ENCODE measurements at places on chromosomes 11 and 22.

GRCh38 chr11:132358573-132358953, 988.1 kb downstream of the NTM start:
- DNase-seq = no peak

GRCh38 chr22:19737846-19738663, 14.7 kb downstream of the GP1BB start:
- no peak for DNase-seq

- no peak for DNase-seq
Measured at GRCh38 chr11:68048681-68049508, 10.1 kb downstream of the TCIRG1 start.

- DNase-seq = no peak
Measured at GRCh38 chr11:59365232-59366018, 6.7 kb downstream of the OR5AN1 start.

DNA sequence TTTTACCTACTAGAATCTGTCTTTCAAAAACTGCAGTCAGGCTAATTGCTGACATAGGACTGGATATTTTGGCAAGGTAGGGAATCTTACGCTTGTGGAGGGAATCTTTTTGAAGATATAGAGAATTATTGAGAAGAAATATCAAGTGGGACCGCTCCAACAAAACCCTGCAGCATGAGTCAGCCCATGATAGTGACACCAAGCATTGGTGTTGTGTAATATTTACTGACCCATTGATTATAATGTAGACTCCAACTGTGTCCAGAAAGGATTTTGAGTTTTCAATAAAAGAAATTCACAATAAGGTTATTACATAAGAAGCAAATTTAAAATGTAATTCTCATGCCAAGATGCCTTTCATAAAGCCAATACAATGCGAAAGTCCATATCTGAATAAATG, 20.7 kb downstream of the MS4A4A start:
- no peak for DNase-seq

- DNase-seq = no peak
Measured at GRCh38 chr11:110349138-110349996, 53.0 kb upstream of the RDX start.

DNA sequence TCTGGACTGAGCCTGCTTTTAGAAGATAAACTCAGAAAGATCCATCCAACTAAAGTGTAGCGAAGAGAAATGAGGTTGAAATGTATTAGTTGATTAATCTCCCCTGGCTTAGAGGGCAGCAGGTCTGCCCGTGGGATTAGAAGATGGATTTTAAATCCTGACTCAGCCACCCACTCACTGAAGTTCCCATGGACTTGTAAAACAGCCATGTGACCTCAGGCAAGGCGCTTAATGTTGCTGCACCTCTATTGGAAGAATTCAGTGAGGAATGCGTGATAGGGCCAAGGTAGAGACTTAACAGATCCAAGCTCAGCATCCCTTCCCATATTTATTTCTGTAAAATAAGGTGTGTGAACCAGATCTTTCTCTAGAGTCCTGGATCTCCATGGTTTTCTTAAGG, 45.1 kb upstream of the ELF5 start:
- DNase-seq = no peak

DNA sequence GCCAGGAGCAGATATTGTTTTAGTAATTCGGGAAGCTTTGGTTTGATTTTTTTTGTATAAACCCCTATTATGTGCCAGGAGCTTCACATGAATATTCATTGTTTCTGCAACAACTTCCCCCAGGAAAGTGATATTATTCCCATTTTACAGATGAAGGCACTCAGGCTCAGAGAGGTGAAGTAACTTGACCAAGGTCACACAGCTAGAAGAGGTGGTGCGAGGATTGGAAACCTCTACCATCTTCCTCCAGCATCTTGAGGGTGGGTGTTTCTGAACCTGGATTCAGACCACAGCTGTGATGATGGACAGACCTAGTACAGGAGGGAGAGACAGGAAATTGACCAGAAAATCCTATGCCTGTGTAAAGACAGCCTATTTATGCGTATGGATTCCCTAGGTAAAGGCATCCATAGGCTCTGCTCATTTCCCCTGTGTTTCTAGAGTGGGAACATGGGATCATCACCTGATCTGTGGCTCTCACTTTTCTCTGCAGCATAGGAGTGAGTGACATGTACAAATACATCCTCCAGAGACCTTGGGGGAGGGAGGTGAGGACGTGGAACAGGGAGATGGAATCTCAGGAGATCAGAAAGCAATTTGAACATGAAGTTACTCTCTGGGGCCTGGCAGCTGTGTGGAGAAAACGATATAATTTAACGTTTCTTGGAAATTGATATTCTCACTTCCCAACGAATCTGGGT, 81.4 kb downstream of the TSPAN18 start:
- DNase-seq = no peak

GRCh38 chr11:120223793-120224192, 13.0 kb downstream of the OAF start:
- DNase-seq = no peak

DNA sequence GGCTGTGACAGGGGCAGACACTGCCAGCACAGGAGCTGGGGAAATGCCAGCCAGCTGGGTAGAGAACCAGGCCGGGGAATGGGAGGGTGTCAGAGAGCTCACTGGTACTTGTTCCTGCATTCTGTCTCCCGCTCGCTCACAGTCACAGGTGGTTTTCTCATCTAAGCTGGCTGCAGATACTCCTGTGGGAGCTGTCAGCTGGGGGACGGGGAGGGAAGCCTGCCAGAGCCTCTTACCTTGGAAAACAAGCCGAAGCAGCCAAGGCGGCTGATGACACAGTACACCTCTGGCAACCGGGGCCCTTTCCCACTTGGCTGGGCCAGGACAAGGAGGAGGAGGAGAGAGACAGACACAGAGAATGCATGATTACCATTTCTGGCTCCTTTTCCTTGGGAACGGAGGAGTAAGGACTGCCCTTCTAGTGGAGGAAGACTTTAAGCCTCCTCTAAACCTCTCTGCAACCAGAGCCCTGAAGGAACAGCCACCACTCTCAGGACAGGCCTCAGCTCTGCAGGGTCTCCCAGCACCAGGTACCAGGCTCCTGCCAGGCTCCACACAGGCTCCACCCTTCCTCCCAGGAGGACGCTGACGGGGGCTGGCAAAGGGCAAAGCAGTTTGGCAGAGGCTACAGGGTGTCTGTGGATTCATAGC, 25.1 kb downstream of the RPL27A start:
- peak; percentile 15 for DNase-seq

DNA sequence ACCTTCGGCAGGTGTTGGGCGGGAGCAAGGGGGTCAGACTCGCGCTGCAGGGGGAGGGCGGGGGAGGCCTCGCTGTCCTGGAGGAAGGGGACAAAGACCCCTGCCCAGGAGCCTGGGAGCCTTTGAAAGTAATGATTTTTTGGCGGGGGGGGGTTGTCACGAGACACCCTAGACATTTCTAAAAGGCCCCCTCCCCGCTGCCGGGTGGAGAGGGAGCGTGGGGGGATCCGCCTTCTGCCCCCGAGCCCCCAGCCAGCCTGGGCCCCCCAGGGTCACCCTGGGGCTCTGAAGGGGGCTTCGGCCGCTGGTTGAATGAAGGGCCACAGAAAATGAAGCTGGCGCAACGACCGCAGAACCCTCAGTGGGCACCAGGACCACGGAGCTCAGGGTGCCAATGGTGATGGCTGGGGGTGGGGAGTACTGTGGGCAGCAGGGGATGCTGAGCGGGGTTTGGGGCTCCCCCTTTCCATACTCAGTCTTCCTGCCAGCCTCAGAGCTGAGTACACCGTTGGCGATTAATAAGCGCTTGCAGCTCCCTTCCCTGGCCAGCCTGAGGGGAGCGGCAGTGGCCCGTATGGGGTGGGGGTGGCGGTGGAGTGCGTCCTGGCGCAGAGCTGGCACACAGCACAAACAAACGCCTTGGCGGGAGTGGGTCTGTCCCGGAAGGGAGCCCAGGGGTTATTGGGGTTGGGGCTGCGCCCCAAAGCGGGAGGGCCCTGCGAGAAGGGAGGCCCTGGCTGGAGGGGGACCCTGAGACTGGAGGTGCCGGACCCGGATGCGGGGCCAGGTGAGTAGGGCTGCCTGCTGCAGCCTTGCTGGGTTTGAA, 1.2 kb upstream of the DUSP8 start:
- DNase-seq = no peak

DNA sequence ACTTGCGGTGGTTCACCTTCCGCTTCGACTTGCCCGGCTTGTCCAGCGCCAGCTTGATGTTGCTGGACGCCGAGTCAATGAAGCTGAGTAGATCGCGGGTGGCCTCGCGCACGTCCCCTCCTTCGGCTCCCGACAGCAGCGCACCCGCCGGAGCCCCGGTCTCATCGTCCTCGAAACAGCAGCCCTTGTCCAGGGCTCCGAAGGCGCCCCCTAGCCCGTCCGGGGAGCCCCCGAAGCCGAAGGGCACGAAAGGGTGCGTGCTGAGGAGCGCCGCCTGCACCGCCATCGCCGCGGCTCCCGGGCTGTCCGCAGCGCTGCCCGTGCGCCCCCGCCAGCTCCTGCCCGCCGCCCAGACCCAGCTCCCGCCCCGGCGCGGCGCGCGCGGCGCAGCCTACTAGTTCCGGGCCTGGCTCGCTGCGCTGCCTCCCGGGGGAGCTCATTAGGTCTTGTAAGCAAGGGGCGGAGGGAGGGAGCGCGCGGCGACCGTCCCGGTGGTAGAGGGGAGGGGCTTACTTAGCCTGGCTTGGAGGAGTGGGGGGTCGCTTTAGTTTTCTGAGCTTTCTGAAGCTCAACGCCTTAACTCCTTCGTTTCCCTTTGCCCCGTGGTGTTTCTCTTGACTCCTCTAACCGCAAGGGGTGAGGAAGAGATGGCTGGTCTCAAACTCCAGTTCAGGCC, at the start of gene FAM181B:
FAM181B (minus strand) TSS at position 421 of the 676 bp plus-strand sequence; CDS start at position 286, 135 bp downstream.
- DNase-seq = peak; percentile 25

DNA sequence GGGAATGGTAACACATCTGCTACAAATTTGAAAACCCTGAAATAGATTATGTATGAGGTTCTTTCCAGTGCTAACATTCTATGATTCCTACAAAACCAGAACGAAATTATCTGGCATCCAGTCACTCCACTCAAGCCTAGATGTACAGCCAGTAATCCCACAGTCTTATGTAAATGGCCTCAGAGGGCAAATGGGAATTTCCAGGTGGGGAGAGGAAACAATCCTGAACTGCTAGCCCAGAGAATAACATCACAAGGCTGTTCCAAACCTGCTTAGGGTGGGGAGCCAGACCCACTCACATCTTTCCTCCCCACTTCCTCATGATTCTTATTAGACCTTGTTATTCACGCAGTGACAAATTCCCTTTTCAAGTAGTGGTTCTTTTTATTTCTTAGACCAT, 3.5 kb downstream of the FIBIN start:
- peak; percentile 28 for DNase-seq

GRCh38 chr11:78050964-78051831, 12.5 kb upstream of the THRSP start:
- peak; percentile 73 for DNase-seq

- no peak for DNase-seq
Measured at GRCh38 chr22:42134100-42135020, 3.8 kb upstream of the CYP2D6 start.

GRCh38 chr22:49756201-49756600, 71.5 kb downstream of the BRD1 start:
- no peak for DNase-seq

- no peak for DNase-seq
Measured at GRCh38 chr11:86046116-86046515, 22.8 kb downstream of the PICALM start.

GRCh38 chr11:102287964-102288724, 29.1 kb upstream of the BIRC3 start:
- DNase-seq = peak; percentile 77

DNA sequence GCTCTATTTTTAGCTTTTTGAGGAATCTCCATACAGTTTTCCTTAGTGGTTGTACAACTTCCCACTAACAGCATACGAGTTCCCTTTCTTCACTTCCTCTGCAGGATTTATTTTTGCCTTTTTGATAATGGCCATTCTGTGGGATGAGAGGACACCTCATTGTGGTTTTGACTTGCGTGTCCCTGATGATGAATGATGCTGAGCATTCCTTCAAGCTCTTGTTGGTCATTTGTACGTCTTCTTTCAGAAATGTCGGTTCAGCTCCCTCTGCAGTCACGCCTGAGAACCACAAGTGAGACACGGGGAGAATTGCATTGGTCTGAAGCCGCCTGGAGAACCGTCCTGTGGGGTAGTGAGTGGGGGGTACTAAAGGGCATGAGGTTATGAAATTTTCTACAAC, 2.0 kb upstream of the KRTAP5-10 start:
- DNase-seq = peak; percentile 7

- no peak for DNase-seq
Measured at GRCh38 chr11:44568331-44568657, 2.8 kb downstream of the CD82 start.

DNA sequence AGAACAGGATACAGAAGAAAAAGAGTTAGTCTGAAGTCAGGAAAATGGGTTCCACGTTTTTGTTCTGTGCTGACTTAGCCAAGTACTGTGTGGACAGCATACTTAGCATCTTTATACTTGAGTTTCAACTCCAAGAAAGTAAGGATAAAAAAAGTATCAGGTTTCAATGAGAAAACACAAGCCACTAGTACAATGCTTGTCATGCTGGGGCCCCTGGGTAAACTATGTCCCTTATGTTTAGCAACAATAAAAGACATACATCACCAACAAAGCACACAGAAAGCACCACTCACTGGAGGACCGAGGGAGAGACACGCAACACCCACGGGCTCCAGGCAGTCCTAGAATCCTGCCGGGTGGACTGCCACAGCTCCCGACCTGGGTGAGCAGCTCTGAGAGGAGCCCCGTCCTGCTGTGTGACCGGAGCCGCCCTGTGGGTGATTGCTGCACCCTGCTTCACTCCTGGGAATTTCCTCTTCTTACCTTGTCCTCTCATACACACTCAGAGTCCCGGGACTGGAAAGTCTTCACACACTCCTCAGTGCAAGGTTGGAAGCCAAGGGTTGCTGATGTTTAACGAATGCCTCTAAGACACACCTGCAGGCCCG, 890.5 kb downstream of the BRD1 start:
- no peak for DNase-seq

- no peak for DNase-seq
Measured at GRCh38 chr11:14041040-14041439, 78.5 kb downstream of the SPON1 start.

GRCh38 chr11:69144316-69145049, 11.3 kb upstream of the SMIM38 start:
- no peak for DNase-seq

DNA sequence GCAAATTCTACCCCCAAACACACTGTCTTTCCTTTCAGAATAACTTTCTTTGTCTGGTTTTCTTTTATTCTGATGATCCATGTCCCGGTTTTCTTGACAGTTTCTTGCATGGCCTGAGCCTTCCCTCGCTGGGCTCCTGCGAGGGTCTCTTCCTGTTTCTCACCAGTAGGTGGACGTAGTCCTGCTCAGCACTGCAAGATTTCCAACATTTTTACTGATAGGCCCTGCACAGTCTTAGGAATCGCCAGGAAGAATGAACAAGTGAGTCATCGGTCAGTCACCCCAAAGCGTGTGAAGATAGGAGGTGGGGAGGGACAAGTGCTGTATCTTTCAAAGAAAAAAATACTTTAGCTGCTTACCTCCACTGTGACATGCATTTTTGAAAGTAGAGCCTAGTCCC, 16.9 kb upstream of the KIRREL3 start:
- peak; percentile 63 for DNase-seq
